ENCODE measurements at places on chromosomes 1 and 21.

GRCh38 chr1:223704921-223705878 lies 7.1 kb upstream of the CAPN2 start:
- no peak overlapping the region for H3K4me3 ChIP-seq
- peaks cover 7% of the 10 kb centered on the region for H3K4me1 ChIP-seq
- DNase-seq, result no peak

- no peak overlapping the region for H3K4me3 ChIP-seq
- H3K4me1 ChIP-seq, result peaks cover 3% of the 10 kb centered on the region
- H3K27ac ChIP-seq, result no peak overlapping the region
- no peak for DNase-seq
- H3K36me3 ChIP-seq, result peaks cover 16% of the 10 kb centered on the region
These were observed 38.7 kb downstream of the ETNK2 start for GRCh38 chr1:204112876-204113730.

DNA sequence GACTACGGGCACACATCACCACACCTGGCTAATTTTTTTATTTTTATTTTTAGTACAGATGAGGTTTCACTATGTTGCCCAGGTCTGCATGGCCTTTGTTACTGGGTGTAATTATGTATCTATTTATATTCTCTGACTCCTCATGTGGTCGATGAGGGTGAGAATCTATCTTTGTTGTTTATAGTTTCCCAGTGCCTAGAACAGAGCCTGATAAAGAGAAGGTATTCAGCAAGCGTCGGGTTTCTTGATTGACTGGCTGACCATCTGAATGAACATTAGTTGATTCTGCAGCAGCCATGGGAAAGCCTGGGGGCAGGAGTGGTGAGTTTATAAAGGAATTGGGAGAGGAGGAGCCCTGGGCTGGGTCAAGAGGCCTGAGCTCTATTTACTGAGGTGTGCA lies 28.5 kb downstream of the SERINC2 start:
- no peaks in the 10 kb centered on the region for H3K27me3 ChIP-seq
- H3K27ac ChIP-seq, result no peak overlapping the region
- H3K4me3 ChIP-seq, result no peak overlapping the region
- H3K4me1 ChIP-seq, result no peaks in the 10 kb centered on the region

DNA sequence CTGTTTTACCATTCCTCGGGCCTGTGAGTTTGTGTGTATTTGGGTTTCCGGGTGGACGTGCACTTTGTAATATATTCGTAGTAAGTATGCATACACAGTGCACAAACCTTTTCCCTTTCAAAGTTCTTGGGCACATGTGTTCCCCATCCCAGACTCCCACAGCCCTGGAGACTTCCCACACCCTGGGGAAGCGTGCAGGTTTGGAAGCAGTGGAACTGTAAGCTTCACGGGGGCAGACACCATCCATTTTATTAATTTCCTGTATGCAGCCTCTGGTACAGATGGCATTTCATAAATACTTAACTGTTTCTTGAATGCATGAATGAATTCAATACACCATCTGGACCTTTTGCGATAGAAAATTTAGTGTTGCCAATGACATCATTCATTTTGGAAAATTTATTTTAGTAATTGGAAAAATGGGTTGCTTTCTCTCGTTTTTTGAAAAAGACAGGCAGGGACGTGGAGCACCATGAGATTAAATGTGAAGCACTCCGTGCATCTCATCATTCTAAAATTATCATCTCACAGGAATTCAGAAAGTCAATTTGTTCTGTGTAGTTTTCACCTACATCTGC lies 10.8 kb downstream of the ETS2 start:
- no peak overlapping the region for H3K27ac ChIP-seq
- H3K27me3 ChIP-seq, result no peaks in the 10 kb centered on the region
- no peak for DNase-seq
- no peaks in the 10 kb centered on the region for H3K4me1 ChIP-seq
- peaks cover 3% of the 10 kb centered on the region for H3K36me3 ChIP-seq

DNA sequence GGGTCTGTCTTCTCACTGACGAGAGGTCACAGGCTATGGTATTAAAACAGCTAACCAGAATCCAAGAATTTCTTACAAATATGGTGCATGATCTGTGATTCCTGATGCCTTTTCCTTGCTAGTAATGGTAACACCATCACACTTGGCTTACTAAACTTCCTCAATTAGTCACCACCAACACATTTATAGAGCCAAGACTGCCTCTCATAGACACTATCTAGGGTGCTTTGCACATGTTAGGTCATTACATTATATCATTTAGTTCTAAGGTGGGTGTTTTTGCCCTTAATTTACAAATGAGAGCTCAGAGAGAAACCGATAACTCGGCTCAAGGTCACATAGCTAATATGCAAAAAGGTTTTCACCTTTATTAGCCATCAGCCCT lies 8.7 kb downstream of the KIF21B start:
- DNase-seq, result no peak
- H3K36me3 ChIP-seq, result no peaks in the 10 kb centered on the region
- no peaks in the 10 kb centered on the region for H3K4me1 ChIP-seq
- H3K4me3 ChIP-seq, result no peak overlapping the region
- no peak overlapping the region for H3K27ac ChIP-seq
- H3K27me3 ChIP-seq, result no peaks in the 10 kb centered on the region

DNA sequence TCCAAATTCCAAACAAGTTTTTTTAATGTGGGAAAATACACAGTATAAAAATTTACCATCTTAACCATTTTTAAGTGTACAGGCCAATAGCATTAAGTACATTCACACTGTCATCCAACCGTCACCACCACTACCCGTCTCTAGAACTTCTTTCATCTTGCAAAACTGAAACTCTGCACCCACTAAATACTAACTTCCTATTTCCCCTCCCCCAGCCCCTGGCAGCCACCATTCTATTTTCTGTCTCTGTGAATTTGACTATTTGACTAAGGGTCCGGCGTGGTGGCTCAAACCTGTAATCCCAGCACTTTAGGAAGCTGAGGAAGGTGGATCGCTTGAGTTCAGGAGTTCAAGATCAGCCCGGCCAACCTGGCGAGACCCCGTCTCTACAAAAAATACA lies 36.1 kb downstream of the CLSTN1 start:
- H3K27ac ChIP-seq, result no peak overlapping the region
- no peaks in the 10 kb centered on the region for H3K4me1 ChIP-seq
- DNase-seq, result no peak

- H3K4me3 ChIP-seq, result no peak overlapping the region
- H3K27ac ChIP-seq, result no peak overlapping the region
- H3K36me3 ChIP-seq, result no peaks in the 10 kb centered on the region
These were observed 122.7 kb downstream of the PSMG1 start for GRCh38 chr21:39060485-39061083.

DNA sequence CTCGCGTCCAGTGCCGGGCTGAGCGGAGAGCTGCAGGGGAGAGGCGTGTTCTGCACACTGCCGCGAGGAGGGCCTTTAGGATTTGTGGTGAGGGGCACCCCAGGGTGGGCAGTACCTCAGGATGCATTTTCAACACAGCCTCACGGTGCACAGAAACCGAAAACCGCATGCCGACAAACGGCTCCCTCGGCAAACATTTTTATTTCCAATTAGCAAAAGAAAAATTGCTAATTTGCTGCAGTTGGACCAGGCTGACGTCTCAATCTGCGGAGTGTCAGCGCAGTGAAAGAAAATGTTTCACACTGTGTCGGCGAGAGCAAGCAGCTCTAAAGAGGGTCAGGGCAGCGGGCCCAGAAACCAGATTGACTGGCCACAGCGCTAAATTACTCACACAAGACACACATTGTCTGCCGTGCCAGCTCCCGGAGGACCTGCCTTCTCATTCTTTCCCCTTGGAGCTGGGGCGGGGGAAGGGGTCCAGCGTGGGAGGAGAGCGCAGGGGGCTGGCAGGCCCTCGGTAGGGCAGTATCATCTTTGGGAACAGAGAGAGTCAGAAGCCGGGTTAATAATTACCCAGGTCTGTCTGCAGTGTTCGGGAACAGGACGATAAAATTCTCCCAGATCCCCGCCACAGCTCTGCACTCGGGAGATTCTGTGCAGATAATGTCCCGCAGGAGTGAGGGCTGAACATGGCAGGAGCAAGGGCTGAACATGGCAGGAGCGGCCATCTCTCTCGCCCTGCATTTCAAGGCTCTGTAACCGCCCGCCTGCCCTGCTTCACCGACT lies 150.2 kb downstream of the PRDM16 start:
- H3K4me3 ChIP-seq, result no peak overlapping the region
- no peaks in the 10 kb centered on the region for H3K4me1 ChIP-seq
- peak; percentile 65 for DNase-seq
- no peak overlapping the region for H3K27ac ChIP-seq
- peaks cover 4% of the 10 kb centered on the region for H3K27me3 ChIP-seq

DNA sequence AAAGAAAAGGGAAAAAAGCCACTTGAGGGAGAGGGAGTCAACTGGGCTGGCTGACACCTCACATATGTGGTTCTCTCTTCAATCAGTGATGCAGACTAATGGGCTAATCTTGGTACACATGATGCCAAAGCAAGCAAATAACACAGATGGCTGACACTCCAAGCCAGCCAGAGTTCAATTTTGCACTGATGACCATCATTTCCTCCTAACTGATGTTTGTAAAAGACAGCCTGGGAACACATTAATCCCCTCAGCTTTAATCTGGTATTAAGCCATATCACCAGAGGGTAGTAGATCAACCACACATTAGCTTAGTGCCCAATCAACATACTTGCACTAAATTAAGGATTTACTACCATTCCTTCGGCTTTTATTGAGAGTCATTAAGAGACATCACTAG lies 2.8 kb downstream of the VPS72 start:
- H3K4me1 ChIP-seq, result peaks cover 17% of the 10 kb centered on the region
- peaks cover 8% of the 10 kb centered on the region for H3K36me3 ChIP-seq
- no peaks in the 10 kb centered on the region for H3K27me3 ChIP-seq
- peak overlapping the region; percentile 84 for H3K27ac ChIP-seq
- H3K4me3 ChIP-seq, result no peak overlapping the region

- no peak overlapping the region for H3K27ac ChIP-seq
- no peaks in the 10 kb centered on the region for H3K36me3 ChIP-seq
- H3K4me3 ChIP-seq, result no peak overlapping the region
- DNase-seq, result no peak
- H3K4me1 ChIP-seq, result no peaks in the 10 kb centered on the region
- no peaks in the 10 kb centered on the region for H3K27me3 ChIP-seq
These were observed 403.2 kb upstream of the ADAMTS5 start for GRCh38 chr21:27369978-27370571.

All from prostate gland (tissue), 2 donors.